ENCODE measurements at places on chromosomes 6 and 20. TPM values are rescaled to one million over a fixed set of nuclear protein-coding genes. Genes with fewer than 3 reads are reported as not detected.

The MAVS gene
- total RNA-seq, result 32.4 TPM

The SH3BGRL2 gene
- total RNA-seq, result 12.0 TPM

The IL17A gene
- total RNA-seq, result not detected

The CNKSR3 gene
- total RNA-seq, result 10.5 TPM

The CUL7 gene
- 29.4 TPM for total RNA-seq

DNA sequence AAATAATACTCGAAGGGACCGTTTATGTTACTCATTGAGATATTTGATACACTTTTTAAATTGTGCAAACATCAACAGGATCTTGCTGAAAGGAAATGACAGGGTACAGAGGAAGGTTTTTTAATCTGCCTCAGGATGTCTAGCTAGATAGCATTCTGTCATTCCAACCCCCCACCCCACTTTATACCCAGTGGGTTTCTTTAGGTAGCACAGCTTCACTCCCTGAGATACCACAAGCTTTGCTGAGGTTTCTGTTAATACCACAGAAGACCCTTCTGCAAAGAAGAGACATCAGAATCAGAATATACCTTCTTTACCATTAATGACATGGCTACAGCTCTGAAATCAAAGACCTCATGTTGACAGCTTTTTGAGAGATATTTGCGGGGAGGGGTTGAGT lies 1.3 kb downstream of the PHACTR2 start:
- no peak for DNase-seq

DNA sequence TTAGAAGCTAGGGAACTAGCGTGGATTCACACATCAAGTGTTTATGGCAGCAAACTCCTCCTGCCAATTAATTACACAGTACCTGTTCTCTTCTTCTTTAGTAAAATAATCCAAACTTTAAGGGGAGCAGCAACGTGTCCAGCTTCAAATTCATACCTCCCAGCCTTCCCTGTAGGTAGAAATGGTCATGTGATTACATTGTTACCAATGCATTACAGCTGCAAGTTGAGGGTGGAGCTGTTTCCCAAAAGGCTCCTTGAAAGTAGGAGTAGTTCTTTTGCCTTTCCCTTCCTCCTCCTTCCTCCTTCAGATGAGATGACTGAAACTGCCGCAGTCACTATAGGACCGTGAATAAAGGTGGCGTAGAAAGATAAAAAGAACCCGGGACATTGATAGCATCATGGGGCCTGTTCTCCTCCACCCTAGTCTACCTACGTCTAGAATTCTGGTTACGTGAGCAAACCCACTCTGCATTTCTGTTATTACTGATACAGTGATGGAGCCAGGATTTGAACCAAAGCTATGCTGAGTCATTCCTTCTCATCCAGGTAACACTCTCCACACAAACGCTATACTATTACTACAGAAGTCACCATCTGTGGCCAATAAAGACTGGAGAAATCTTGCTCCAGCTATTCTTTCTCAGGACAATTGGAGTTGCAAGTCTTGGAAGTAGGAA lies 18.2 kb downstream of the LINC00237 start:
- DNase-seq, result no peak

- no peak for DNase-seq
These were observed at the start of gene CST2 for GRCh38 chr20:23826541-23827021. CST2 (minus strand) TSS chr20:23826729; CDS start chr20:23826660, 69 bp downstream.

- no peak for DNase-seq
These were observed 19.5 kb upstream of the SIRT5 start for GRCh38 chr6:13554929-13555333.

DNA sequence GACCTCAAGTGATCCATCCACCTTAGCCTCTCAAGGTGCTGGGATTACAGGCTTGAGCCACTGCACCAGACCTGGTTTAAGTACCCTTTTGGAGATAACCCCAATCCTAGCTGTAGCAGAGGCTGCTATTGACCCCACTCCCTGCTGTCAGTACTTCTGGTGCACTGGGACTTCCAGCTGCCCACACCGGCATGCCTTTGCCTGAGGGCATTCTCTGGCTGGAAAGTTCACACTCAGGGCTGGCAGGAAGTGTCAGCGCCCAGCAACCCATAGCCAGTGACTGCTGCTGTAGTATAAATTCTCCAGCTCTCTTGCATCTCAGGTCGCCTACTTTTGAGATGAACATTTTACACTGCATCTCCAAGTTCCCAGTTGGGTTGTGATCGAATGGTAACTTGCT lies 75.3 kb downstream of the UTRN start:
- DNase-seq, result no peak

DNA sequence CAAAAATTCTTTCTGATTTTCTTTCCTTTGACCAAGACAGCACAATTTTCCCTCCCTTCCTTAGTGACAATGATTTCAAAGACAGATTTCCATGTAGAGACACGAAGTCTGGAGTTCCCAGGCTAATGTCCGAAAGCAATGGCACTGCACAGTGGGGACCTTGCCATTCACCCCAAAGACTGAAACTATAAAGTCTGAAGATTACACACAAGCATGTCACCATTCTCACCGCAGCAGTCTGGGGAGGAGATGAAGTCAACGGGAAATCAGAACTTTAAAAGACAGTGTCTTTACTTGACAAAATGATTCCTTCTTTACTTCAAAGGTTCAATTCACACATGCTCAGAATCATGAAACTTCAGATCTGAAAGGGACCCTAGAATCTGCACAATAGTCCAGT lies 8.3 kb downstream of the B4GALT5 start:
- no peak for DNase-seq
